CD4-positive, alpha-beta T cell treated with Interleukin-15 for 4 hours (primary cell): ENCODE measurements at places on chromosomes 6 and 20.

GRCh38 chr6:126033696-126034095 lies 47.4 kb downstream of the TRMT11 start:
- no peak for DNase-seq

GRCh38 chr6:22302838-22303237 lies 6.0 kb upstream of the PRL start:
- DNase-seq = no peak

- no peak for DNase-seq
These were observed 720 bp downstream of the PCED1A start for GRCh38 chr20:2839732-2840137.

DNA sequence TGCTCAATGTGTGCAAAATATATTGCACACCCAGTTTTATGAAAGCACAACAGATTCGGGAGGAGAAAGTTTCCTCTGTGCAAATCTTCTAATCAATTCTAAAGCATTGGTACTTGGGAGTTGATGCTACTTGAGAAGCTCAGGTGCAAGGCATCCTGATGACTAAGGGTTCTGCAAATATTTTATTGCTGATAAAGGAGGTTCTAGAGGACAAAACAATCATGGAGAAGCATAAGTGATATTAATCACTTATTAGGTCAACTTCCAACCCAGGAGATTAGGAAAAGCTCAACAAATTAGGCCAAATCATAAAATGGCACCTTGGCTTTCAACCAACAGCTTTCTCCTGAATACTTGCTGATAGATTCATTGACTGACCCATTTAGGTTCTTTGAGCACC lies 27.1 kb downstream of the CYP24A1 start:
- DNase-seq = no peak

- no peak for DNase-seq
These were observed 51.9 kb upstream of the PTPRK start for GRCh38 chr6:128572294-128572693.

- DNase-seq = peak; percentile 70
These were observed 728 bp upstream of the TRIM39 start for GRCh38 chr6:30325873-30326525.

- no peak for DNase-seq
These were observed 41.0 kb upstream of the SIRPA start for GRCh38 chr20:1854246-1854645.

GRCh38 chr20:45833883-45834796 lies 541 bp downstream of the SNX21 start:
- DNase-seq = peak; percentile 24

GRCh38 chr6:38651121-38651784 lies 11.5 kb upstream of the BTBD9 start:
- DNase-seq = no peak

- DNase-seq = no peak
These were observed 237.6 kb upstream of the ZNF217 start for GRCh38 chr20:53831228-53831627.

DNA sequence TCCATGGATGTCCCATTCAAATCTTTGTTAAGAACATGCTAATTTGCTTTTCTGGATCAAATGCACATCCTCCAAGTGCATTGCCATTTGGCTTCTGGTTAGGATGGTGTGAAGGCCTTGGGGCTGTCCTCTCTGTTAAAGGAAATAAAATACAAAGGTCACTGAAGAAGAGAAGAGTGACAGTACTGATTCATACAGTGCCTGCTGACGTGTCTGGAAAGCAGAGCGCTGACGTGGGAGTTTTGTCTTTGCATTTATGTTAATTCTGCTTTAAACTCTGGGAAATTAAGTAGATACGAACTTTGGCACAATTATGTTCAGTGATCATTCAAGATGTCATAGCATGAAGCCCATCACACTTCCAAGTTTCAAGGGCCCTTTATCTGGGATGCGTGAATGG lies 33.2 kb downstream of the SYNDIG1 start:
- DNase-seq = no peak

GRCh38 chr6:124994648-124995047 lies 32.4 kb downstream of the RNF217 start:
- no peak for DNase-seq

DNA sequence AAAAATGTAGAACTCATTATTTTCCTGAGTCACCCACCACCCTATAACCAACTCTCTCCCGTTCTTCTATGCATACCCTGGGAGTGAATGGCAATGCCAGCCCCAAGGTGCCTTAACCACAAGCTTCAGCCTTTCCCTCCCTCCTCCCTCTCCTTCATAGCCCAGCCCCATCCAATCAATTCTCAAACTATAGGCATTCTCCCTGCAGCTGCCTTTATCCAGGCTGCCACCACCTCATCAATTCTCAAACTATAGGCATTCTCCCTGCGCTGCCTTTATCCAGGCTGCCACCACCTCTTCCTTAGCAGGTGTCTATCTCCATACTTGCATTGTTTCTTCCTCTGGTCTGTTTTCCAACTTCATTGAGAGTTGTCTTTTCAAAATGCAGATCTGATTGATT lies 77.1 kb downstream of the PLEKHG1 start:
- no peak for DNase-seq

GRCh38 chr6:31154436-31154835 lies 3.2 kb downstream of the CCHCR1 start:
- no peak for DNase-seq

DNA sequence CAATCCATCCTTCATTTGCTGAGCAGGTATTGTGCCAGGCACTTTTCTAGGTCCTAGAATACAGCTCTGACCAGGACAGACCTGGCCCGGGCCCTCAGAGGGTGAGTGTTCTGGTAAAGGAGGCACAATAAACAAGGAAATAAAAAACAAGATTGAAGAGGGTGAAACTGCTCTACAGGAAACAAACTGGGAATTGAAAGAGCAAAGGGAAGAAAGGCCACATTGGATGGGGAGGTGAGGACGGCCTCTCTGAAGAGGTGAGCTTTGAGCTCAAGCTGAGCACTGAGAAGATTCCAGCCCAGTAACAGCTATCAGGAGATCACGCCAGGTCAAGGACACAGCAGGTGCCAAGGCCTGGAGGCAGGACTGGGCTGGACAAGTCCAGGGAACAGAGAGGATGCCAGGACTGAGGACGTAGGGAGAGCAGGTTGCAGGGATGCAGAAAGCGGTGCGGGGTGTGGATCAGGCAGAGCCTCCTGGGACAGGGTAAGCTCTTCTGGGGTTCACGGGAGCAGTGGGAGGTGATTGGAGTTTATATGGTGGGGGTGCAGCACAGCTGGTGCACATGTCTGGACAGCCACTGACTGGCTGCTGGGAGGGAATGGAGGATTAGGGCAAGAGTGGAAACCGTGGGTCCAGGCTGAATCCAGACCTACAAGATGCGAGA lies 433.3 kb downstream of the PREX1 start:
- no peak for DNase-seq

DNA sequence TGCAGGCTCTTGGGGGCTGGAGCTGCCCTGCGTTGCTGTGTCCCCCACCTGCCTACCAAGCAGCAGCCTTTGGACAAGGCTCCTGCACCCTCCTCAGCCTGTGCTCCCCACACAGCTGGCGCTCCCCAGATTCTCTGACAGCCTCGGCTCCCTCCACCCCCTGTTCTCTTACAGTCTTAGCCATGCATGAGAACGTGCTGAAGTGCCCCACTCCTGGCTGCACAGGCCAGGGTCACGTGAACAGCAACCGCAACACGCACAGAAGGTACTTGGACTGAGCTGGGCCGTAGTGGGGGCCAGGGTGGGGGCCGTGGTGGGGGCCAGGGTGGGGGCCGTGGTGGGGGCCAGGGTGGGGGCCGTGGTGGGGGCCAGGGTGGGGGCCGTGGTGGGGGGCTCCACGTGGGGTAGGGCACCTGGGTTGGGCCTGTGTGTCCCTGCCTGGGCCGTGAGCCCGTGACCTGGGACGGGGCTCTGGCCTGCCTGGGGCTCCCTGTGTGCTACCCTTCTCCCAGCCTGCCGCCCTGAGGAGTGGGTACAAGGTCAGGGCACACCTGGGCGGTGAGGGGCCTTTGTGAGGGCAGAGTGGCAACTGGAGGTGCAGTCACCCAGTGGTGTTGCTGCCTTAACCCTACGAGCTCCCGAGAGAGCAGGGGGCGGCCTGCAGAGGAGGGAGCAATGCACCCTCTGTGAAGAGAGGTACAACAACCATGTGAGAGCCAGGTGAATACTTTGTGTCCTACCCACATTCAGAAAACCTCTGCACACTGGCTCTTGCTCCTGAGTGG lies 43.5 kb upstream of the PCMTD2 start:
- no peak for DNase-seq

- DNase-seq = no peak
These were observed 45.9 kb downstream of the TRIM38 start for GRCh38 chr6:26008470-26008869.

GRCh38 chr6:77123527-77123926 lies 339.8 kb downstream of the HTR1B start:
- DNase-seq = no peak

DNA sequence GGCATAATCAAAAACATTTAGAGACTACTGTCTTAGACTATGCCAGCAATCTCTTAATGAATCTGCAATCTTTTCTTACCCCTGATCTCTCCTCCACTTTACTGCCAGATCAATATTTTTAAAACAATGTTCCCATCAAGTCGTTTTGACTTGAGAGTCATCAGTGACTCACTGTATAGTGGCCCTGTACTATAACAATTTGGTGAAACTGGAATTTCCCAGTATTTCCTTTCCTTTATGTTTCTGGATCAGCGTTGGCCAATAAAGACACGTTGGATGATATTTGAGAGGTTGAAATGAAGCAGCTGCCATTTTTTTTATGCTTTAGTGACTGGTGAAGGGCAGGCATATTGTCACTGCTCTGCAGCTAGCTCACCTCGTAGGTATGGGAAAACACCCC lies 10.1 kb upstream of the SMIM13 start:
- no peak for DNase-seq

DNA sequence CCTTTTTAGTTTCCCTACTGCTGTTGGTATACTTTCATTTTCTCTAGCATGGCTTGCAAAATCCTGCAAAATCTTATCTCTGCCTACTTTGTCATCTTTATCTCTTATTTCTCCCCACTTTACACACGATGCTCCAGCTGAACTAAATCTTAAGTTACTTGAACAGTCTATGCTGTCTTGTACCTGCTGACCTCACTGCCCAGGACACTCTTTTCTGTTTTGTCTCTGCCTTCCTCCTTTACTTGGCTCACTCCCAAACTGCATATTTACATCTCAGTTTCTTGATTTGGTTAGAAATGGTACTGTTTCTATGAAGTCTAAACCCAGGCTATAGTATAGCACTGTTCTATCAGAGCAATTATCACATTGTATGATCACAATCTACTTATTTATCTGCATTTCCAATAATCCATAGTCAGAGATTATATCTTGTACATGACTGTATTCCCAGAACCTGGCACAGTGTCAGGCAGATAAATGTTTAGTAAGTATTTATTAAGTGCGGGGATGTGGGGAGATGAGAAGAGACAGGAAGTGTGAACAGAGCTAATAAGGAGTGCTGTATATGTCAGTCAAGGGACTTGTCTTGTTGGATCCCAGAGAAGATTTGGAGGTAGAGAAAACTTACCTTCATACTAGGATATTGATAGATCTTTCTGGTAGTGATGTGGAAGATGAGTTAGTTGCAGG lies 57.6 kb downstream of the ADGRG6 start:
- no peak for DNase-seq

DNA sequence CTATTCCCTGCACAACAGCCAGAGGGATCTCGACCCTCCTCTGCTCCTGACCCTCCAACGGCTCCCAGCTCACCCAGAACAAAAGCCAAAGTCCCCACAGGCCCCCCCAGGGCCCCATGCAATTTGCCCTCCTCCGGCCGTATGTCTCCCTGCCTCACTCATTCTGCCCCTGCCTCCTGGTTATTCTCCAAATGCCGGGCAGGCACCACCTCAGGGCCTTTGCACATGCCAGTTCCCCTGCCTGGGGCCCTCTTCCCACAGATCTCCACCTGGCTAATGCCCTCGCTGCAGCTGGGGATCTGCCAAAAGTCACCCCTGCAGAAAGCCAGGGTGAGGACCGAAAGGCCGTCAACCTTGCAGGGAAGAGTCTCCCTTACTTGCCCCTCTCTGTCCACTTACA lies 66.0 kb downstream of the GRM4 start:
- no peak for DNase-seq

DNA sequence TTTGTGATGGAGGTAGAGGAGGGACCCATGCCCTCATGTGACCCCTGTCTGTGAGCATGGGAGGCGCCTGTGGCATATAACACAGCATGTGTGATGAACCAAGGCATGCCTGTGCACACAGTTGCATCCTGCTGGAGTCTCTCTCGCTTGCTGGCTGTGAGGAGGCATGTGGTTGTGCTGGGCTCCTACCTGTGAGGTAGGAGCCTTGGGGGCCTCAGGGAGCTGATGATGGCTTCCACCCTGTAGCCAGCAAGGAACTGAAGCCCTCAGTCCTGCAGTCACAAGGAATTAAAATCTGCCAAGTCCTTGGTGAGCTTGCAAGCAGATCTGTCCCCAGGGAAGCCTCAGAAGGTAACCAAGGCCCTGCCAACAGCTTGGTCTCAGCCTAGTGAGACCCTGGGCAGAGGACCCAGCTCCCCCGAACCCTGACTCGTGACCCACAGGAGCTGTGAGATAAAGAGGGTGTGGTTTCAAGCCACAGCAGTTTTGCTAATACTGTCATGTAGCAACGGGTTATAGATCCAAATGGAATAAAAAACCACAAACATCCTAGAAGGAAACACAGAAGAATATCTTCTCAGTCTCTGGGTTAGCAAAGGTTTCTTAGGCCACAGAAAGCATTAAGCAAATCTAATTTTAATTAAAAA lies 145.7 kb downstream of the WDR27 start:
- no peak for DNase-seq

DNA sequence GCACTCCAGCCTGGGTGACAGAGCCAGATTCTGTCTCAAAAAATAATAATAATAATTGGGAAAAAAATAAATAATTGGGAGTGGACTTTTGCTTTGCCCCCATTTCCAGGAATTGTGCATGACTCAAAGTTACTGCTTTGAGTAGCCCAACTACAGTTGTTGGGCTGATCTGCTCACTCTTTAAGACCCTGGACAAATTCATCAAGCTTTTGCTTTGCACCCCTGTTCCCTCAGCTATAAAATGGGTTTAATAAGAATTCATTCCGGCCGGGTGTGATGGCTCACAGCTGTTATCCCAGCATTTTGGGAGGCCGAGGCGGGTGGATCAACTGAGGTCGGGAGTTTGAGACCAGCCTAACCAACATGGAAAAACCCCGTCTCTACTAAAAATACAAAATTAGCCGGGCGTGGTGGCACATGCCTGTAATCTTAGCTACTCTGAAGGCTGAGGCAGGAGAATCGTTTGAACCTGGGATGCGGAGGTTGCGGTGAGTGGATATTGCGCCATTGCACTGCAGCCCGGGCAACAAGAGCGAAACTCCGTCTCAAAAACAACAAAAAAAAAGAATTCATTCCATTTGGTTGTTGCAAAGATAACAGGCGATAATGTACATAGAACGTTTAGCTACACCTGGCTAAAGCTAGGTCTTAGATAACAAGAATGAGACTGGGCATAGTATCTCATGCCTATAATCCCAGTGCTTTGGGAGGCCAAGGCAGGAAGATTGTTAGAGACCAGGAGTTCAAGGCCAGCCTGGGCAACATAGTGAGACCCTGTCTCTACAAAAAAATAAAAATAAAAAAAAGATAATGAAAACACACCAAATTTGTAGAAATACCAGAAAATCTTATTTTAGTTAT lies 87.9 kb upstream of the ZNF217 start:
- DNase-seq = no peak

- no peak for DNase-seq
These were observed 23.9 kb downstream of the C20orf203 start for GRCh38 chr20:32649697-32650400.
